Activated CD8-positive, alpha-beta T cell treated with anti-CD3 and anti-CD28 coated beads, Interleukin-2, amount 10 ng/mL, durations not matched to agents 7 days and 5 days (primary cell): ENCODE measurements at places on chromosomes 12 and 14. TPM values are rescaled to one million over a fixed set of nuclear protein-coding genes. Genes with fewer than 3 reads are reported as not detected.

DNA sequence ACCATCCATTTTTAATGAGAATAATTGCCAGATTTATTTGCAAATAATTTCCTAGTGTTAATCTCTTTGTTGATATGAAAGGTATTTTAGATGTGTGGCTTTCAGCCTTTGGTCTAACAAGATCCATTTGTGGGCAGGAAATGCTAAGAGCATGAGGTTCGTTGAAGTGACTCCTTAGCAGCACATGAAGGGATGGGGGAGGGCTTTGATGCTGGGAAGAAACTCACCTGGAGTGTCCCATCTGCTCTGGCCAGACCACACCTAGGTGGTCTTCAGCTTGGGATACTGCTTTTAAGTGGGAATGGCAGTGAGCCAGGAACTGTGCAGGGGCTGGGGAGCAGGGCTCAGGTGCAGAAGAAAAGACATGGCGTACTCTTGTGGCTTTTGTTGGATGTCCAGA is 13.6 kb downstream of the SFSWAP start:
- no peaks in the 10 kb centered on the region for H3K27me3 ChIP-seq
- peak overlapping the region; percentile 72 for H3K27ac ChIP-seq
- DNase-seq: no peak
- H3K36me3 ChIP-seq: peaks cover 67% of the 10 kb centered on the region
- no peak overlapping the region for H3K4me3 ChIP-seq

GRCh38 chr12:27193106-27193505 is 51.0 kb upstream of the STK38L start:
- no peak overlapping the region for H3K27ac ChIP-seq
- no peak for DNase-seq
- no peaks in the 10 kb centered on the region for H3K4me1 ChIP-seq
- no peaks in the 10 kb centered on the region for H3K36me3 ChIP-seq
- peaks cover 2% of the 10 kb centered on the region for H3K27me3 ChIP-seq

GRCh38 chr12:132070298-132070697 is 73.8 kb downstream of the DDX51 start:
- H3K27me3 ChIP-seq: no peaks in the 10 kb centered on the region
- DNase-seq: no peak
- no peak overlapping the region for H3K27ac ChIP-seq
- no peak overlapping the region for H3K4me3 ChIP-seq
- H3K36me3 ChIP-seq: peaks cover 58% of the 10 kb centered on the region

DNA sequence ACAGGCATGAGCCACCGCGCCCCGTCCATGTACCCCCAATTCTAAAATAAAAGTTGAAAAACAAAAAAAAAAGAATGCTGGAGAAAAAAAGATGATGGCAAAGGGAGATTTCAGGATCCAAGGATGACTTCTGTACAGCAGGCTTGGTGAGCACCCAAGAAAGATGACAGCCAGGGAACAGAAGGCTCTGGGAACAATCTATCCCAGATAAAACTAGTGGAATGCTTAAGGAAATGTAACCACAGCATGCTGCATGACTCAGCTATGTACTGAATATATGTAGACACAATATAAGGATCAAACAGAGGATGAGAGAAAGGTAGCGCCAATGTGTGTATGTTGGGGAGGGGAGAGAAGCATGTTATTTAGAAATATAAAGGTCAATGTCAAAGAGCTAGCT is 123.7 kb upstream of the TMTC1 start:
- H3K27me3 ChIP-seq: no peaks in the 10 kb centered on the region
- H3K4me3 ChIP-seq: no peak overlapping the region
- DNase-seq: no peak
- H3K27ac ChIP-seq: no peak overlapping the region

- no peak overlapping the region for H3K27ac ChIP-seq
- peaks cover 75% of the 10 kb centered on the region for H3K36me3 ChIP-seq
- no peak overlapping the region for H3K4me3 ChIP-seq
- DNase-seq: no peak
- H3K27me3 ChIP-seq: no peaks in the 10 kb centered on the region
Observed at GRCh38 chr12:911191-911826, 38.2 kb downstream of the RAD52 start.

Gene ALG10B
- 11.0 TPM for total RNA-seq

Gene DMAC2L
- total RNA-seq: 14.9 TPM

Gene PLCZ1
- not detected for total RNA-seq

Gene CD4
- total RNA-seq: 0.90 TPM

Gene KLHL42
- 15.9 TPM for total RNA-seq
